ENCODE measurements at places on chromosomes 4 and X.

DNA sequence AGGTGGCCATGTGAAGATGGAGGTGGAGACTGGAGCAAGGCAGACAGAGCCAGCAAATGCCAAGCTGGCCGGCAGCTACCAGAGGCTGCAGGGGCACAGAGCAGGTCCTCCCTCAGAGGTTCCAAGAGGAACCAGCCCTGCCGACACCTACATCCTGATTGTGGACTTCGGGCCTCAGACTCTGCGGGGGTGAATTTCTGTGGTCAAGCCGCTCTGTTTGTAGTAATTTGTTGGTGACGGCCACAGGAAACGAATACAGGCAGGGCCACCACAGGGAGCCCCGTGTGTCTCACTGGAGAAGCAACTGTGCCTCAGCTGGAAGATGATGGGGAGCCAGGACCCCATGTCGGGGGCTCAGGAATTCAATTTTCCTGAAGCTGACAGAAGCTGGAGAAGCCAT is 28.3 kb downstream of the ZFYVE28 start:
- no peak for DNase-seq

GRCh38 chr4:23866450-23867075 is 23.3 kb downstream of the PPARGC1A start:
- DNase-seq, result no peak

GRCh38 chr4:62474802-62475201 is 1274.7 kb downstream of the ADGRL3 start:
- DNase-seq, result no peak

DNA sequence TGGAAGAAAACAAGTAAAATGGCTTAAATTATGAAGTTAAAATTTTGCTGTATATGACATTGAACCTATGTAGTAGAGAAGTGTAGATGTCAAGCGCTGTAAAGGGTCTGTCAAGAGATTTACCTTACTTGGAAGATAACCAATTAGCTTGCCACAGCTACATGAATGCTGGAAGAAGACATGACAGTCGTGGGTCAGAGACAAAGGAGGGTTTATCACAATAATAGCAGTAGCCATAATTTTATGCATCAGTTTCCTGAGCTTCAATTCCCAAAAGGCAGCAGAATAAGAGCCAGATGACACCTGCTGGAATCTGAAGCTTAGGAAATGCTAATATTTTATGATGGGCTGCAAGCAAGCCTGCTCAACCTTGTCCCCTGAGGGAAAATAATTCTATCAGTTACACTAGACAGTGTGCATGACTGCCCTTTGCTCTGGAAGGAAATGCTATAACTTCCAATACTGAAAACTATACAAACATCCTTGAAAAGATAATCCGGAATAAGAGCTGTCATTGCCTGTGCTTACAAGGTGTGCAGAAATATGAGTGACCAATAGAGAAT is 292.9 kb downstream of the PRDM5 start:
- no peak for DNase-seq

- DNase-seq, result no peak
Observed at GRCh38 chrX:21708116-21708515, 49.8 kb downstream of the SMPX start.

- no peak for DNase-seq
Observed at GRCh38 chrX:51803833-51804232, 60.6 kb downstream of the GSPT2 start.

GRCh38 chr4:147651563-147651962 is 32.4 kb downstream of the PRMT9 start:
- peak; percentile 9 for DNase-seq

DNA sequence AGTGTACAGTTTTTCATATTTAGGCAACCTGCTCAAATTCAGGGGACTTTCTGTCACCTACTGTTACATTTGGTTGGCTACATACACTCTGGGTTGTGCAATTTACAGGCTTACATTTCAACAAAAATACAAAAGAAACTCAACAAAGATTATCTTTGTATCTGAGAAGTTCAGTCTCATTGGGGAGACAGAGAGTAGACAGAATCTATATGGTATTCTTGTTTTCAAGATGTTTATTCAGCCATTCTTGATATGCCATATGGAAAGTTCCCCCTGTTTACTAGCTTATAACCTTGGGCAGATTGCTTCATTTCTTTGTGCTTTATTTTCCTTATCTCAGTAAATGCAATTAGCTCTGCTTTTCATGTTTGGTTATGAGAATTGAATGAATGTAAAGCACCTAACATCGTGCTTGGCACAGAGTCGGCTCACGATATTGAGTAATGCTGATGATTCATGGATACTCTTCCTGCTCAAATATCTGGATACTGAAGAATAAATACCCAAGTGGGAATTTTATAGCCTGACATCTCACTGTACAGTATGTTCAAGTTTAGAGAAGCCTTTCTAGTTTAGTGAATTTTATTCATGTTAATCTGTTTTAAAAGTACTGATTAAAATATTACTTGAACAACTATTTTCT is 96.5 kb upstream of the PACRGL start:
- no peak for DNase-seq
